Prostate gland (tissue), 2 donors: ENCODE measurements at places on chromosomes 3 and 15. TPM values are rescaled to one million over a fixed set of nuclear protein-coding genes. Genes with fewer than 3 reads are reported as not detected.

NLGN1 gene
- 0.36 TPM for total RNA-seq

GRCh38 chr15:70362886-70363285, 265.2 kb upstream of the TLE3 start:
- no peaks in the 10 kb centered on the region for H3K27me3 ChIP-seq
- no peaks in the 10 kb centered on the region for H3K36me3 ChIP-seq
- H3K4me3 ChIP-seq, result no peak overlapping the region
- DNase-seq, result no peak

- H3K27me3 ChIP-seq, result no peaks in the 10 kb centered on the region
- no peak for DNase-seq
- peak overlapping the region; percentile 13 for H3K4me3 ChIP-seq
- H3K27ac ChIP-seq, result peak overlapping the region; percentile 87
- no peaks in the 10 kb centered on the region for H3K36me3 ChIP-seq
These were observed 3.2 kb downstream of the EFCAB12 start for GRCh38 chr3:129425213-129425612.

DNA sequence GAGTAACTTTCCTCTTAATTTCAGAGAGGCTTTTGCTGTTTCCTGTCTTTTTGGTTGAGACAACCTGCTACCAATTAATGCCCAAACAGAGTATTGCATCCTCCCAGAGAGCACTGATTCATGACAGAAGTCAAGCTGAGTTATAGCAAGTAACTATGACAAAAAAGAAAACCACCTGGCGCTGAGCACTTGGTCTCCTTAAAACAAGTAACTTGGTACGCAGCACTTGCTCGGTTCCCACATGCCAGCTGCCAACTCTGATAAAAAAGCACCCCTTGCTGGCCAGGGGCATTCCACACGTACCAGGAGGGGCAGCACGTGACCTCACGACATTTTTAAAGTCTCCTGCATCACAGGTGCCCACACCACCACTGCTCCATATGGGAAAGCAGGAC, 13.5 kb upstream of the MYO5C start:
- H3K4me1 ChIP-seq, result no peaks in the 10 kb centered on the region
- no peak overlapping the region for H3K27ac ChIP-seq
- no peak overlapping the region for H3K4me3 ChIP-seq
- H3K36me3 ChIP-seq, result no peaks in the 10 kb centered on the region
- no peak for DNase-seq
